Activated CD4-positive, alpha-beta T cell treated with anti-CD3 and anti-CD28 coated beads, Interleukin-2, amount 50 U/mL, for 24 hours (primary cell): ENCODE measurements at places on chromosomes 13 and 19.

DNA sequence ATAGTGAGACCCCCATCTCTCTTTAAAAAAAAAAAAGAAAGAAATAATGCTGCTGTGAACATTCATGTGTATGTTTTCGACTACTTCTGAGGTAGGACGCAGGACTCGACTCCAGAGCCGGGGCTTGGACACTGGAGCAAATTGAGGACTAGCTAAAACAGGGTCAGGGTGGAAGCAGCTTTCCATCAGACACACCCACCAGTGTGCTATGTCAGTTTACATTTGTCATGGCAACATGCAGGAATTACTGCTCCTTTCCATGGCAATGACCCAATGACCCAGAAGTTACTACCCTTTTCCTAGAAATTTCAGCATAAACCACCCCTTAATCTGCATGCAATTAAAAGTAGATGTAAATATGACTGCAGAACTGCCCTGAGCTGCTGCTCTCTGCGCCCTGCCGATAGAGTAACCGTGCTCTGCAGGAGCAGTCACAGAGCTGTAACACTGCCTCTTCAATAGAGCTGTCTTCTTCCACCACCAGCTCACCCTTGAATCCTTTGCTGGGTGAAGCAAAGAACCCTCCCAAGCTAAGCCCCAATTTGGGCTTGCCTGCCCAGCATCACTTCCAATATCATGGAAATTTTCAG lies 61.6 kb upstream of the ZNF599 start:
- DNase-seq: no peak

DNA sequence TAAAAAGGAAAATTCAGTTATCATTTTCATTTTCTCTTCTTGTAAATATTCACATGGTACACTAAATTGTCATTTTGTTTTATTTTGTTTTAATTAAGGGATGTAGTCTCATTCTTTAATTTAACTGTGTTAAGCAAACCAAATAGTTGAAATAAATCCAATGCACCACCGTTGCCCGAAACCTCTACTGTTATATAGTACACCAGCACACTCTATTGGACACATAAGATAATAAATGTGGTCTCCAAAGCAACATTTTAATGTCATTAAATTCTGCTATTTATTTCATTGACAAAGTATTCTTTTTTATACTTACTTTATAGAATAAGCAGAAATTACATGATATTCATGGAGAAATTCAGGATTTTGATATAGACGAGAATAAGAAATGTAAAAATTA lies 156.4 kb upstream of the FREM2 start:
- DNase-seq: no peak

DNA sequence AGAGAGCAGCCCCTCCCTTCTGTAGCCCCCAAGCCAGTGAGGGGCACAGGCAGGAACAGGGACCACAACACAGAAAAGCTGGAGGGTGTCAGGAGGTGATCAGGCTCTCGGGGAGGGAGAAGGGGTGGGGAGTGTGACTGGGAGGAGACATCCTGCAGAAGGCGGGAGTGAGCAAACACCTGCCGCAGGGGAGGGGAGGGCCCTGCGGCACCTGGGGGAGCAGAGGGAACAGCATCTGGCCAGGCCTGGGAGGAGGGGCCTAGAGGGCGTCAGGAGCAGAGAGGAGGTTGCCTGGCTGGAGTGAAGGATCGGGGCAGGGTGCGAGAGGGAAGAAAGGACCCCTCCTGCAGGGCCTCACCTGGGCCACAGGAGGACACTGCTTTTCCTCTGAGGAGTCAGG lies 4.2 kb downstream of the KLK3 start:
- DNase-seq: no peak

- no peak for DNase-seq
Observed at GRCh38 chr13:59392328-59392727, 771.4 kb downstream of the DIAPH3 start.

GRCh38 chr19:27792576-27793127 lies 1420.3 kb downstream of the UQCRFS1 start:
- DNase-seq: no peak

GRCh38 chr13:62837895-62838294 lies 1422.2 kb upstream of the PCDH20 start:
- no peak for DNase-seq
